ENCODE measurements at places on chromosomes 12 and 14.

DNA sequence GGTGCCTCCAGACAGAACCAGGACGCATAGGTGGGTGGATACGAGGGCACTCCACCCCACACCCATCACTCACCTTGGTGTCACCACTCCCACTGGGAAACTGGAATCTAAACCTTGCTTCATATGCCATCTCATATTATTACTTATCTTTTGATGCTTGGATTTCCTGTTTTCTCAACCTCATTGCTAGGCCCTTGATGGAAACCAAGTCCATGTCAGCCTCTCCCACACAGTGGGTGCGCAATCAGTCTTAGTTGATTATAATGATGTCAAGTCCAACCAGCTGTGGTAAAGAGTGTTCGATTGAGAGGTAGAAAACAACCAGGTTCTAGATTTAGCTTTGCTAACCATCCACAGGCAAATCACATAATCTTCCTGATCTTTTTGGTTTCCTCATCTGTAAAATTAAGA lies 584 bp upstream of the DDHD1 start:
- no peak for DNase-seq

DNA sequence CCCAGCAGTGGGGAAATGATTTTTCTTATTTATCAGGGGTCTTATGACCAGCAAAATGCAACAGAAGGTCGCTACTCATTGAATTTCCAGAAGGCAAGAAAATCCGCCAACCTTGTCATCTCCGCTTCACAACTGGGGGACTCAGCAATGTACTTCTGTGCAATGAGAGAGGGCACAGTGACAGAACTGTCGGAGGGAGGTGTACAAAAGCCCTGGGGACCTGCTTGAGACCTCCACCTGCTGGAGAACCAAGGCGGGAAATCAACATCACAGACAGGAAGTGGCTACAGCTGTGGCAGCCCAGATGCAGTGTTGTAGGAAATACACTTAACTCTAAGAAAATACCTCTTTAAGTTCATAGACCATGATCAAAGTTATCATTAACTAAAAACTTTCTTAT lies 250.9 kb upstream of the OR4E1 start:
- DNase-seq, result no peak

DNA sequence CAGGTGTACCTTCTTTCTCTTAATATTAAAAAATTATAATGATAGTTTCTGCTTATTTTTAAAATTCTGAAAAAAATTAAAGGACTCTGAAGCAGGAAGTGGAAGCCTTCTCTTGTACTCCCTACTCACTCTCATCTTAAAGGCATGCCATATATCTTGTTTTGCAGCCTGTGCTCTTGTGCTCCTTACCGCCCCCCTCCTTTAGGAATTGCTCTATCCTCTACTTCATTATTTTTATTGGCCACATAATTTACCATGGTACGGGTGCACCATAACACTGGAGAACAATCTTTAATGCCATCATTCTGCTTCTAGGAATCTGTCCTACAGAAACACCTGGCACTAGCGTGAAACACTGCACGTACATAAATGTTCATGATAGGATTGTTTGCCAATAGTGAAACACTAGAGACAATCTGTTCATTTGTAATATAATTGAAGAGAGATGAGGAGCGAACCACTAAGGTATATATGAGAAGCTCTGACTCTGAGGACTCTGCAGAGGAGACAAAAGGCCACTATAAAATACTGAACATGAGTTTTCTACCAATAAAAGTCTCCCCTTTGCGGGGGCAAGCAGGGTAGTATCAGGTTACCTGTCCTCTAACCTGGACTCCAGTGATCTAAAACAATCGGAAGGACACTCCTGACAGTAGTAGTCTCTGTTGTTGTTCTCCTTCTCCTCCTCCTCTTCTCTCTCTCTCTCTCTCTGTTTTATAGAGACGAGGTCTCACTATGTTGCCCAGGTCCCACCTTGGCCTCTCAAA lies 6.3 kb upstream of the NYNRIN start:
- peak; percentile 59 for DNase-seq

DNA sequence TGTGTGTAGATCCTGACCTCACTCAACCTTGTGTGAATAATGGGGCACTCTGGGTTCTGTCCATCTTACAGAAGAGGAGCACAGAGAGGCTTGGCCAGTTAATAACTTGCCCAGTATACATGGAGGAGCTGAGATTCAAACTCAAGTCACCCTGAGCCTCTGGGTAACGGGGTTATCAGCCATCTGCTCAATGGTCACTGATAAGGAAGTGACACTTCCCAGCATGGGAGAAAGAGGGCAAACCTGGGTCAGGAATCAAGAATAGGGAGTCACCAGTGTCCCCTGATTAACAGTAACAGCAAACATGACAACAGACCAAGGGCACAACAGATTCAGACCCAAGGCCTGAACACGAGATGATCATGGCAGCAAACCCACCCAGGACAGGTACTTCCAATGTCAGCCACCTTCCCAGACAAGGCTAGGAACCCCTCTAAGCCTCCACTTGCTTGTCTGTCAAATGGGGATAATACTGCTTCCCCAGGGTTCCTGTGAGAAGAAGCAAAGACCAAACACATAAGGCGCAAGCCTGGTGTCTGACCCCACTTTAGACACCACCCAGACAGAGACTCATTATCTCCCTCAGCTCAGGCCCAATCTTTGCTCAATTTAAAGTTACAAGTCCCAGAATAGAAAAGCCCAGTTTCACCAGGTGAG lies 3.6 kb downstream of the CCDC85C start:
- DNase-seq, result no peak

- DNase-seq, result no peak
Measured at GRCh38 chr12:51773145-51773869, 75.2 kb downstream of the FIGNL2 start.

DNA sequence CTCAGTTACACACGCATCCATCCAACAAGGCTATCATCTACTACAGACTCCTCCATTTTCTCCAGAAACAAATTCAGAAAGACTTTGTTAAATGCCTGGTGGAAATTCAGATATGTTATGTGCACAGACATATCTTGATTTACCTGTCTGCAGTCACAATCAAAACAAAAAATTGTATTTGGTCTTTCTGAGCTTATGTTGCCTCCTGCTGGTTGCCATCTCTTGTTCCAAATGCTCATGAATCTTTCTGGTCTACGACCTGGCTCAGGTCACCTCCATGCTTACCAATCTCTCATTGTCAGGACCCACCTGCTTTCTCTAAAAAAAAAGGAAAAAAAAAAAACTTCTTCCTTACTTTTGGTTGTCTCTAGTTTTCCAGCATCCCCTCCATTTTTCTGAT lies 169.2 kb upstream of the PLXNC1 start:
- DNase-seq, result no peak

GRCh38 chr12:31582155-31582554 lies 8.8 kb downstream of the DENND5B start:
- DNase-seq, result no peak

- no peak for DNase-seq
Measured at GRCh38 chr14:54809767-54810166, 92.9 kb downstream of the GCH1 start.

DNA sequence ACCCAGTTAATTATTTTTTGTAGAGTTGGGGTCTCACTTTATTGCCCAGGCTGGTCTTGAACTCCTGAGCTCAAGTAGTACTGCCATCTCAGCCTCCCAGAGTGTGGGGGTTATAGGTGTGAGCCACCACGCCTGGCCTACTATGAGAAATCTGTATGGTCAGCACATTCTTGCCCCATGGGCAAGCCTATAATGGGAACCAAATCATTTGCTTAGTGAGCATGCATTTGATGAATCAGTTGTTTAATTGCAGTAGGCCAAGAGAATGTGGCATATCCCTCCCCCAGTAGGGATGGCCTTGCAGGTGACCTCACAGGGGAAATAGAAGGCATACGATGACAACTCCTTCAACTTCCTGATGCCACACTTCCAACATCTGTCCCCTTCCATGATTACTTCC lies 122.7 kb downstream of the DIP2B start:
- no peak for DNase-seq

GRCh38 chr12:87216436-87216835 lies 812.8 kb downstream of the C12orf50 start:
- DNase-seq, result no peak

GRCh38 chr14:65961004-65961403 lies 525.2 kb upstream of the CCDC196 start:
- no peak for DNase-seq

- no peak for DNase-seq
Measured at GRCh38 chr12:33703221-33703620, 263.6 kb upstream of the SYT10 start.

- DNase-seq, result no peak
Measured at GRCh38 chr14:86086962-86087361, 557.0 kb downstream of the FLRT2 start.

- no peak for DNase-seq
Measured at GRCh38 chr12:96465896-96466295, 23.5 kb upstream of the CFAP54 start.

DNA sequence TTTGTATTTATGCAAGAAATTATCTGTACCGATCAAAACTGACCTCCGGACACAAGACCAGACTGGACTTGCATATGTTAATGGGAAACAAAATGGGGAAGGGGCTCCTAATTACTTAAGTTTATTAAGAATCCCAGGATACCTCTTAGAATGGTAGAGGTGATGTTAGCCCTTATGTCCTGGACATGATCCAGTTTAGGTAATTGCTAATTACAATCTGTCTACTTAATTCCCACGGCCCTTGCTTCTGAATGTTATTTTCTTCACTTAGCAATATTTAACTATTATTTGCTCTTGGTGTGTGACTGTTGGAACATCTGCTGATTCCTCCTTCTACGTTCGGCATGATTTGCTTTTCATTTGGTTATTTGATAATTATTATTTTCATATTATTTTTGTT lies 644.0 kb downstream of the DIO2 start:
- DNase-seq, result no peak

DNA sequence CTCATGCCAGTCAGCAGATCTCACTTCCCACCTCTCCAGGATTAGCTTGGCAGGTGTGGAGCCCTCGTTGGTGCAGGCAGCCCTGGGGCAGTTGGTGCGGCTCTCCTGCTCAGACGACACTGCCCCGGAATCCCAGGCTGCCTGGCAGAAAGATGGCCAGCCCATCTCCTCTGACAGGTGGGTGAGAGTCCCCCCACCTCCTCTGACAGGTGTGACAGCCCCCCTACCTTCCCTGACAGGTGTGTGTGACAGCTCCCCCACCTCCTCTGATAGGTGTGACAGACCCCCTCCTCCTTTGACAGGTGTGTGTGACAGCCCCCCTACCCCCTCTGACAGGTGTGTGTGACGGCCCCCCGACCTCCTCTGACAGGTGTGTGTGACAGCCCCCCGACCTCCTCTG lies 26.3 kb downstream of the PAPLN start:
- no peak for DNase-seq

- DNase-seq, result peak; percentile 88
Measured at GRCh38 chr12:102961466-102961855, 4.0 kb downstream of the ASCL1 start.

GRCh38 chr14:104986487-104987164 lies 1.0 kb downstream of the CLBA1 start:
- DNase-seq, result no peak

GRCh38 chr12:110677206-110677911 lies 11.6 kb downstream of the HVCN1 start:
- DNase-seq, result no peak

- no peak for DNase-seq
Measured at GRCh38 chr12:124741211-124741610, 122.5 kb downstream of the SCARB1 start.

DNA sequence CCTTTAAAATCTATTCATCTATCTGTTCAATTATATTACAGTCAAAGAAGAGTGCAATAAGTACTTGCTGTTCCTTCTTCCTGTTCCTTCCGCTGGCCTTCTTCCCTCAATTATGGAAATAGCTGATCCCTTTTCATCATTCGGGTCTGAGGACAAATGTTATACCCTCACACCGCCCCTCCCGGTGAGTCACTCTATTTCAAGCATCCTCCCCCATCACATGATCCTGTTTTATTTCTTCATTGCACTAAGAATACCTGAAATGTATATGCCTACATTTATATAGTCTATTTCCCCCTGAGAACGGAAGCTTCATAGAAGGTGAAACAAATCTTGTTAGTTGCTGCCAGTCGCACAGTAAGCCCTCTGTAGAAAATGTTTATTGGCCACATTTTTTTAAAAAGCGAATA lies 2.5 kb downstream of the SLC38A1 start:
- peak; percentile 6 for DNase-seq

DNA sequence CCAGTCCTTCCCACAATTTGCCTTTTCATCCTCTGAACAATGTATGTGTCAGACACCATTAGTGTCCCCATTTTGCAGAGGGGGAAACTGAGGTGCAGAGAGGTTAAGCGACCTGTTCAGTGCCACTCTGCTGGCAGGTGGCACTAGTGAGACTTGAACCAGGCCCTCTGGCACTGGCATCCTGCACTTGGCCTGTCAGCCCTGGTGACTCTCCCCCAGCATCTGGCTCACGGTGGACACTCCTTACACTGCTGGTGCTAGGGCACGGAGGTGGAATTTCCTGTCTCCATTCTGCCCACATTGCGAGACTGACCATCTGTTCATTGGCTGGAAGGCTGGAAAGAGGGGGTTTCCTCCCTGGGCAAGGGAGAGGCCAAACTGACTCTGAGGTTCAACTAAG lies 48.7 kb downstream of the CCNK start:
- no peak for DNase-seq

DNA sequence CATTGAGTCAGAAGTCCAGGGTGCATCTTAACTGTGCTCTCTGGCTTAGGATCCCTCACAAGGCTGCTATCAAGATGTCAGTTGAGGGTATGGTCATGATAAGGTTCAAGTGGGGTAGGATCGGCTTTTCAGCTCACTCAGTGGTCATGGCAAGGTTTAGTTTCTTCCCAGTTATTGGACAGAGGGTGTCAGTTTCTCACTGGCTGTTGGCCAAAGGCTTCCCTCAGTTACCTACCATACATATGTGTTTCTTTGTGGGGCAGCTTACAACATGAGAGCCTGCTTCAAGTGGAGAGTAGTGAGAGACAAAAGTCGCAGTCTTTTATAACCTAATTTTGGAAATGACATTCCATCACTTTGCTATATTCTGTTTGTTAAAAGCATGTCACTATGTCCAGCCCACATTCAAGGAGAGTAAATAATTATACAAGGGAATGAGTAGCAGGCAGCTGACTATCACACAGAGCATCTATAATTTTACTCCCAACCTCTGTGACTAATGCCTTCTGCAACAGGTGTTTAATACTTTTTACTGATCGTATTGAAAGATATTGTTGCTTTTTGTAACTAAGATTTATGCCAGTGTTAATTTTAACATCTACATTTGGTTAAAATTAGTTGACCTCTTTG lies 572.8 kb upstream of the FBXO33 start:
- no peak for DNase-seq

GRCh38 chr12:40711121-40711520 lies 18.9 kb downstream of the CNTN1 start:
- DNase-seq, result no peak

DNA sequence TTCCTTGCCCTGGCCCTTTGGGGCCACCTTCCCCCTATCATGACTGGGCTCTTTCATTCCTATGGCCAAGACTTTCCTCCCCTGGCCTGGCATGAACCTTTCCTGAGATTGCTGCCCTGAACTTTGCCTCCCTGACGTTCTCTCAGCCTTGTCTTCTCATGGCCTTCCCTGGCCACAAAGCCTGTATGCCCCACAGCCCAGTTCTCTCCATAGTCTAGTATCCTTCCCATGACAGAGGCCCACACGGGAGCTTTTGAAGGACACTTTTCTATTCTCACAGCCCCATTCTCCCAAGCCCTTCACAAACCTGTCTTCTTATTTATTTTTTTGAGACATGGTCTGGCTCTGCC lies 4.5 kb upstream of the RNU7-1 start:
- DNase-seq, result no peak
